ENCODE measurements at places on chromosomes 6 and 20.
A peak's percentile ranks its signal among the peaks of the same experiment; 100 is the strongest.

DNA sequence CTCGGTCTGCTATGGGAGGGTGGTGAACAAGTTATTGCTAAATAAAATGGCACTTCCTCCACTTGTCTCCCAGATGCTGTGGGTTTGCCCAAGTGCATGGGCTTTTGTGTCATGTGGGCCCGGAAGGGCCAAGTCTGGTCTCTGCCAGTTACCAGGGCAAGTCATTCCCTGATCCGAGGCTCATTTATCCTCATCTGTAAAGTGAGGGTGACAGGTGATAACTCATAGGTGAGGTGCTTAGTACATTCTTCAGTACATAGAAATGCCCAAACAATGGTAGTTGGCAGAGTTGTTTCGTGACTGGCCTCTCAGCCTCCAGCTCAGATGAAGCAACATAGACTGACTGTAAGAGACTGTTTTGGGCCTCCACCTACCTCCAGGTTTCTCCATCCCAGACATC lies 2.0 kb upstream of the MUCL3 start:
- DNase-seq: no peak

- no peak for DNase-seq
Observed at GRCh38 chr6:37988696-37989095, 169.2 kb downstream of the ZFAND3 start.

DNA sequence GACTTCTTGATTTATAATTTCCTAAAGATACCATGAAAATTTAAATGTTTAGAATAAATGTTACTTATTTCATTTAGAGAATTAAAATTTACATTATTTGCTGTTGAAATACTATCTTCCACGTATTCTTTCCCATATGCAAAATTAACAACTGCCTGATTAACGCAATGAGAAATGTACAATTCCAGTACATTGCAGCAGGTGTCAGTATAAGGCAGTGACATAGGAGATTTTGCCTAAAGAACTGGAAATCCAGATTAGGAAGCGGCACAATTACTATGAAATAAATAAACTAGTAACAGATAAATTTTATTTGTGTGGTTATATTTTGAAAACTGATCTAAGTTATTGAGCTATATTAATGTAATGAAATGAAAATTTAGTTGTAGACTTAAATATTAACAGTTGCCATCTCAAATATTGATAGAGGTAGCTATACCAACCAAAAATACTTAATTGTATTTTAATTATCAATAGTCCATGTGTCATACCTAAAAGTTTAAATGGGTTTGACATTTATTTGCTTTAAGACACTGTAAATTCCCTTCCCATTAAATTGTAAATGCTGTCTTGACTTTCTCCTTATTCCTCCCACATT lies 300.2 kb downstream of the UTRN start:
- DNase-seq: no peak

- no peak for DNase-seq
Observed at GRCh38 chr6:20207088-20207418, 5.2 kb downstream of the MBOAT1 start.

DNA sequence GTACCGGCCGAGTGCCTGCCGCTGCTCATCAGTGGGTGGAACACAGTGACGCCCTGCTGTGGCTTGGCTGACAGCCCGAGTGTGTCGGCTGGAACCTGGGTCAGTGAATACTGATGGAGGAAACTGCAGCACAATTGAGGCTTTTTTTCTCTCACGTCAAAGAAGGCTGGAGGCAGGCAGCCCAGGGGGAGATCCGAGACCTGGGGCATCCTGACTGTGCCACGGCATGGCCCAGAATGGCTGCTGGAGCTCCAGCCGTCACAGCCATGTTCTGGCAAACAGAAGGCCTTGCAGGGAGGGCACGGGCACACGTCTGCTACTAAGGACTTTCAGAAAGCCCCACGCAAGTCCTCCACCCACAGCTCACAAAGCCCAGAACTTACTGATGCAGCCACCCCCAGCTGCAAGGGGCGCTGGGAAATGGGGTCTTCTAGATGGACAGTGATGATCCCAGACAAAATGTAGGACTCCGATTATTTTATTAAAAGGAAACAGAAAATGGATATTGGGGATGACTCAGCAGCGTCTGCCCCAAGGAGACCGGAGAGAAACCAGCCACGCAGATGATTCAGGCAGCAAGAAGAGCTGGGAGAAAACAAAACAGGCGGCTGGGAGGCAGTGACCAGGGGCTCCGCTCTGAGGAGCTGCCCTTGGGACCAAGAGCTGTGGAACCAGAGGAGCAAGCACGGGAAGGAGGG lies 140.0 kb downstream of the TAF4 start:
- no peak for DNase-seq

- no peak for DNase-seq
Observed at GRCh38 chr6:91483415-91484105, 896.7 kb upstream of the MAP3K7 start.

- no peak for DNase-seq
Observed at GRCh38 chr6:29850011-29850553, 22.5 kb downstream of the HLA-G start.

- no peak for DNase-seq
Observed at GRCh38 chr20:57738484-57738883, 28.7 kb upstream of the PMEPA1 start.

DNA sequence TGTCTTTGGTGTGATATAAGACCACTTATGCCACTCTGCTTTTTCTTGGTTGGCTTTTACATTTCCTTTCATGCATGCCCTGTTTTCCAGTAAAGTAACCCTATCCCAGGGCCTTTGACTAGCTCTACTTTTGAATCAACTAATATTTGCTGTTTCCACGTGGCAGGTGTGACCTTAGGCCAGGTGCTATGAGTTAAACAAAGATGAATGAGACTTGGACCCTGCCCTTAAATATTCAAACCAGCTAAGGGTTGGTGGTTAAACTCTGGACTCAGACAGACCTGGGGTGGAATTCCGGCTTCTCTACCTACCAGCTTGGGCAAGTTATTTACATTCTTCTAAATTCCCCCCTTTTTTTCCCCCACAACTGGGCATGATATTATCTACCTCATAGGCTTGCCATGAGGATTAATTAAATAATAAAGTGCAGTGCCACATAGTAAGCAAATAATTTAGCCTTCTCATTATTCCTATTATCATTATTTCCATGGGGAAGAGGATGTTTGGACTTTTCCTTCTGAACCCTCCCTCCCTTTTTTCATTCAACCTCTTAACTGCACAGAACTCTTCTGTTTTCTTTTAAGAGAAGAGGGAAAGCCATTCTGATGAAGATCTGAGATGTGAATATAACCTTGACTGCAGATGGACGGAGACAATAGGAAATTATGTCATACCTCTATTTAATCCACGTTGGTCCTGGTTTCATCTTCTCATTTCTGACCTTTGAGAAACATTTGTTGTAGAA lies 143.6 kb upstream of the TNFAIP3 start:
- DNase-seq: no peak

- DNase-seq: no peak
Observed at GRCh38 chr6:110430236-110430635, 14.9 kb upstream of the DDO start.

- no peak for DNase-seq
Observed at GRCh38 chr20:56433221-56433879, 21.3 kb downstream of the CASS4 start.

GRCh38 chr6:76888351-76888750 lies 574.9 kb downstream of the HTR1B start:
- no peak for DNase-seq

- no peak for DNase-seq
Observed at GRCh38 chr20:17595856-17596255, 26.0 kb downstream of the DSTN start.

DNA sequence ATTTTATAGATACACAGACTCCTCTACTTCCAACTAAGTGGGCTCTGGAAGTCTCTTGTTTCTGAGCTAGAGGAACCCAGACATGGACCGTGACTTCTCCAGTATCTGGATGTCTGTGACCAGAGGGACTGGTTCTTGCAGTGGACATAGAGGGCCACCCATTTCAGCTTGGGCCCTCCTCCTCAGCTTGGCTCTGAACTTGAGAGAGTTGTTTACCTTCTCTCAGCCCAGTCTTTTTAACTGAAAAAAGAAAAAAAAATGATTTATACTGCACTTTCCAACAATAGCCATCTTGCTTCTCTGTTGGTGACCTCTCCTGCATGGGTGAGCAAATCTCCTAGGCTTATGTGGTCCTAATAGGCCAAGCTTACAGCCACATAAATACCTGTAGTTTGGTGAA lies 60.3 kb upstream of the TMEM181 start:
- DNase-seq: no peak

GRCh38 chr6:90093558-90094073 lies 199.3 kb downstream of the GJA10 start:
- DNase-seq: no peak

DNA sequence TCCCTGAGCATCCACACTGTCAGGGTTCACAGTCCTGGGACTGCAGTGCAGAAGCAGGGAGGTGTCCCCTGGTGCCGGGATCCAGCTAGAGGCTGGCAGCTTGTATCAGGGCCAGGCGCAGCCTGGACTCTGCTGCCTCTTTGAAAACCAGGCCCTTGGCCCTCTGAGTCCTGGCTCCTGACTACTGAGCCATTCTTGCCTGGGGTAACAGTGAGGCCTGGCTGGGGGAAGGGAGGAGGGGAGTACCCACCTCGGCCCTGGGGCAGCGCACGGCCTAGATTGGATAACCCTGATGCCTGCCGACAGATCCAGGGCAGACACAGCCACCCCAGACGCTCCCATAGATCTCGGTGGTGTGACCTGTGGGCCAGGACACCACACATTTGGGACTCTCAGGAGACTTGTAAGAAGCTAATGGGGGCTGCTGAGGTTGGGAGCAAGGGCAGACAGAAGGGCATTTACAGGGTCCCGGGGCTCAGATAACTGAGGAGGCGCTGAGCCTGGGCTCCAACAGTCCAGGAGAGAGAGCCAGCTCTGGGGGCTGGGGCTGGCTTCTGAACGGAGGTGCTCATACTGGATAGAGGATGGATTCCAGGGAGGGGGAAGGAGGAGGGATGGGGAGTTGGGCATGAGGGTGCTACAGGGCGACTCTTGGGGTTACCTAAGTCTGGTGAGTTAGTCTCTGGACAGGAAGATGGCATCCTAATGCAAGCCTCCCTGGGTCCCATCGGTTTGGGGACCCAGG lies 30.5 kb downstream of the SPDEF start:
- no peak for DNase-seq

- no peak for DNase-seq
Observed at GRCh38 chr6:143368426-143368825, 82.1 kb downstream of the ADAT2 start.

DNA sequence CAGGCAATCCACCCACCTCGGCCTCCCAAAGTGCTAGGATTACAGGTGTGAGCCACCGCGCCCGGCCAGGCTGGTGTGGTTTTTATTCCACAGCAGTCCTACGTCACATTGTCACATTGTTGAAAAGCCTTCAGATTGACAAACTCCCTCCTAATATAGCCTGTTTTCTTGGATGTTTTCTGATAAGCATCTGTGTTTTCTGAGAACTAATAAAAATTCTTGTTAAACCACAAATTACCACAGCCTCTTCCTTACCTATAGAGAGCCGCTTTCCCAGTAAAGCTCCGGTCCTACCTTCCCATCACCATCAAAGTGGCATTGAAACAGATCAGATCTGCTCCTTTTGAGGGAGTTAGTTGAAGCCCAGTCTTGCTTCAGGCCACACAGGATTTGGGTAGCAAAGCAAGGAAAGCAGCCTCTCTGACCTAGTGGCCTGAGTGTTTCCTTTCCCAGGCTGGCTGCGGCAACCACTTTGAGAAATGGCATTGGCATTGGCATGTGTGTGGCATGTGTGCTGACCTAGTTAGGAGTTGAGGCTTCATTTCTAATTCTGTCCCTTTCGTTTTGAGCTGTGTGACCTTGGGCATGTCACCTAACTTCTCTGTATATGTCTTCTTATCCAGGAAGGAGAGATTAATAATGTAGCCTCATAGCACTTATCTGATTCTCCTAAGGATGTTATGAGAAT lies 1.7 kb upstream of the PKIG start:
- no peak for DNase-seq

GRCh38 chr20:48635791-48636267 lies 192.0 kb downstream of the PREX1 start:
- peak; percentile 65 for DNase-seq

GRCh38 chr20:37511610-37512275 lies 9.3 kb upstream of the NNAT start:
- no peak for DNase-seq

GRCh38 chr6:125009578-125009977 lies 47.3 kb downstream of the RNF217 start:
- no peak for DNase-seq

GRCh38 chr20:31712564-31713311 lies 9.9 kb downstream of the BCL2L1 start:
- DNase-seq: no peak

DNA sequence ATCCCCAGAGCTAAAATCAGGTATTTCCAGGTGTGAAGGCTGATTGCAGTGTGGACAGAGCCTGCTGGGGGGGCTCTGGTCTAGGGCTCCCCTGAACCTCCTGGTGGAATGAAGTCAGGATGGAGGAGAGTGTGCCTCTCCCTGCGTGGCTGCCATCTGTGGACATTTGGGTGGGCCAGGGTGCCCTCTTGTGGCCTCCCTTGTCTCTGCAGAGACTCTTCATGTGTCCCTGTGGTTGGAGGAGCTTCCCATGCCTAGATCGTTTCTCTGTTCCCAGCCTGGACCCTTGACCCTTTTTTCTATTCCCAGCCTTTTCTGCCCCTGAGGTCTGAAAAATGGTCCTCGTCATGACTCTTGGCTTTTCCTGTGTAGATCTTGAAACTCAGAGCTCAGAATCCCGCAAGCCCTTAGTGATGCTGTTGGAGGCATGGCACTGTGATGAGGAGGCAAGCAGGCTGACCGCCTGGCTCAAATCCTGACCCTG lies 9.9 kb upstream of the PSMF1 start:
- peak; percentile 53 for DNase-seq

DNA sequence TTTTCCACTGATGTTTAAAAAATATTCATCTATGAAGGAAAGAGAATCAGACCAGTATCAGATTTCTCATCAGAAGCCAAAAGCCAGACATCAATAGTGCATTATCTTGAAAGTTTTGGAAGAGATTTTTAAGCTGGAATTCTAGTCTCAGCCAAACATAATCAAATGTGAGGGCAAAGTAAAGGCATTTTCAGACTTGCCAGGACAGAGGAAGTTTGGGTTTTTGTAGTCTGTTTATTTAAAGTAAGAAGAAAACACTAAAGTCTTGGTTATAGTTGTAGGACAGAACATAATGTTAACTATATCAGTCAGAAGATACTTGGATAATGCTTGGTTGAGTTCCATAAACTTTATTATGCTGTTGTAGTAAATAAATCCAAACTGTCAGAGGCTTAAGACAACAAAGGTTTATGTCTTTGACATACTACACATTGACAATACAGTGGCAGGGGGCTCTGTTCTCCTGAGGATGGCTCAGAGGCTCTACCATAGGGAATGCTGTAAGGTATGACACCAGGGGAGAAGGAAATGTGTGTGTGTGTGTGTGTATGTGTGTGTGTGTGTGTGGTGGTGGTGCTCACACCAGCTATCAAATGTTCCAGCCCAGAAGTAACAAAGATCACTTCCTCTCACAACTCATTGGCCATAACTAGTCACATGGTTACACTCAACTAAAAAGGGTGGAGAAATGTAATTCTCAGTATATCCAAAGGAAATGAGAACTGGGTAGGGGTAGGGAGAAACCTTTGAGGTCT lies 26.7 kb upstream of the YWHAB start:
- no peak for DNase-seq

DNA sequence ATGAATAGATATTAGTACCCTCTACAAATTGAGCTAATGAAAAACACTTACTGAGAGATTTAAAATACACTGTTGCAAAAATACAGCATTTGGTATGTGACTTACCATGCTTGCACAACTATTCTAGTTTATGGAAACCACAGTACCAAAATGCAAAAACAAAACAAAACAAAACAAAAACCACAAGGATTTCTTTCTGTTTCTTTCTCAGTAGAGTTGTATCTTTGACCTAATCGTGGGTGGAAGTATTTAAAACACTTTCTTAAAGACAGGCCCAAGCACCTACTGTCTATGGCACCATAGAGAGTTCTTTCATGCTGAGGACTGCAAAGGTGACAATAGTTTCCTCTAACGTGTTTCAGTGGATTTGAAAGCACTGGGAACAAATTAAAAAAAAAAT lies 95.3 kb upstream of the C6orf118 start:
- no peak for DNase-seq

All from activated CD4-positive, alpha-beta T cell treated with anti-CD3 and anti-CD28 coated beads for 24 hours (primary cell).